Panc1 (cell line): ENCODE measurements at places on chromosomes 2 and 18. TPM values are rescaled to one million over a fixed set of nuclear protein-coding genes. Genes with fewer than 3 reads are reported as not detected.

- no peak for DNase-seq
- H3K27ac ChIP-seq = no peak overlapping the region
- no peak overlapping the region for H3K4me3 ChIP-seq
- H3K27me3 ChIP-seq = no peaks in the 10 kb centered on the region
Observed at GRCh38 chr2:164055623-164056022, 319.8 kb upstream of the FIGN start.

GRCh38 chr2:234388591-234388990 lies 108.3 kb downstream of the ARL4C start:
- H3K36me3 ChIP-seq = no peaks in the 10 kb centered on the region
- peak overlapping the region; percentile 58; the same call in 1 of the 2 replicates for H3K27ac ChIP-seq
- H3K4me3 ChIP-seq = no peak overlapping the region
- peaks cover 18% of the 10 kb centered on the region for H3K4me1 ChIP-seq

Gene MYO7B
- 0.15 TPM for total RNA-seq

DNA sequence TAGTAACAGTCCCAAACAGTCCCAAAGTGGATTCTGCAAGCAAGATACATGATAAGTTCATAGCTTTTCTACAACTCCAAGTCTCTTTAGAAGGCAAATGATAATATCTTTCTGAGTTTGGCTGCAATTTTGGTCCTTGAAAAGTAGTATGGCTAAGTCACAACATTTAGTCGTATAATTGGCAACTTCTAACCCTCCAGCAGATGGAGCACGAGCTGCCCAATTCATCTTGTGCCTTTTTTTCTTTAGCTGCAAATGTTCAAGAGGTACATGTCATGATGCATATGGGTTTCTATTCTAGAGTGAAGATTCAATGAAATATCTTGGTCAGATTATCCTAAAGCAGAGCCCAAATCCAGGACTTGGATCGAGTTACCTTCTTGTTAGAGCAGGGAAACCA lies 127.0 kb upstream of the KLHL14 start:
- no peaks in the 10 kb centered on the region for H3K4me1 ChIP-seq
- no peaks in the 10 kb centered on the region for H3K27me3 ChIP-seq
- H3K27ac ChIP-seq = no peak overlapping the region
- DNase-seq = no peak
- H3K36me3 ChIP-seq = no peaks in the 10 kb centered on the region

- no peak overlapping the region for H3K4me3 ChIP-seq
- no peaks in the 10 kb centered on the region for H3K4me1 ChIP-seq
- H3K27ac ChIP-seq = no peak overlapping the region
- no peaks in the 10 kb centered on the region for H3K36me3 ChIP-seq
- H3K27me3 ChIP-seq = no peaks in the 10 kb centered on the region
Observed at GRCh38 chr2:223203971-223204929, 152.3 kb downstream of the KCNE4 start.

Gene DSG3
- total RNA-seq = 0.03 TPM

GRCh38 chr18:21943456-21943855 lies 202.9 kb downstream of the MIB1 start:
- no peak for DNase-seq
- H3K27me3 ChIP-seq = peaks cover 3% of the 10 kb centered on the region; the same call in 1 of the 2 replicates
- no peak overlapping the region for H3K4me3 ChIP-seq

Gene SLC9A2
- 4.1 TPM for total RNA-seq

DNA sequence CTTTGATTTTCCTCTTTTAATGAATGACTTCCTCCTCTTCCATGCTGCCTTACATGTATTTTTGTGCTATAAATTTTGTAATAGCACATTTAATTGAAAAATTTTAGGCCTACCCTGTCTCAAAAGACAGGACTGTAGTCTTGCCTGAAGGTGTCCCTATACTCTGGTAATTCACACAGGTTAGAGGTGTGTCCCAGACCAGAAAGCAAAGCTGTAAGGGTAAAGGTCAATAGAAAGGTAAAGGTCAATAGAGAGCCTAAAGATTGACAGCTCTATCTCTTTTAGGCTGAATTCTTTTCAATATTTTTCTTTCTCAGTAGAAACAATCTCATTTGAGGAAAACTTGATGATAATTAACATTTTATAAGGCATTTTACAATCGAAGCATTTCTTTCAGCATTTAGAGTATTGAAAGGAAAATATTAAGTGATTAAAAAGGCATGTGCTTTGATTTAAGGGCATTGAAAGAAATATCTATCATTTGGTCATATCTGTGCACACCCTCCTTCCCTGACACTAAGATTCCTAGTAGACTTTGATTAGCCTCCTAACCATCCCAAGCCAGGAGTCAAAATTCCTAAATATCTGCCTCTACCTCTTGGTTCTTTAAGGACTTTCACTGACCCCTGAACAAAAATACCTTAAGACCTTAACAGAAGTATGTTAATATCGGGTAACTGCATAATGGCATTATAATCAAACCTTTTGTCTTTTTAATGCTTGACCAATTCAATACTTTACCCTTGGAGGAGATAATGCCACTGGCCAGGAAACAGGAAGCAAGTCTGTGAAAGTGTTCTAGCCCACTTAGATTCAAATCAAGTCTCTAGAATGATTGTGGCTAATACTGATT lies 161.8 kb upstream of the DTNA start:
- no peak overlapping the region for H3K27ac ChIP-seq
- no peaks in the 10 kb centered on the region for H3K4me1 ChIP-seq
- no peak for DNase-seq
- H3K4me3 ChIP-seq = no peak overlapping the region

DNA sequence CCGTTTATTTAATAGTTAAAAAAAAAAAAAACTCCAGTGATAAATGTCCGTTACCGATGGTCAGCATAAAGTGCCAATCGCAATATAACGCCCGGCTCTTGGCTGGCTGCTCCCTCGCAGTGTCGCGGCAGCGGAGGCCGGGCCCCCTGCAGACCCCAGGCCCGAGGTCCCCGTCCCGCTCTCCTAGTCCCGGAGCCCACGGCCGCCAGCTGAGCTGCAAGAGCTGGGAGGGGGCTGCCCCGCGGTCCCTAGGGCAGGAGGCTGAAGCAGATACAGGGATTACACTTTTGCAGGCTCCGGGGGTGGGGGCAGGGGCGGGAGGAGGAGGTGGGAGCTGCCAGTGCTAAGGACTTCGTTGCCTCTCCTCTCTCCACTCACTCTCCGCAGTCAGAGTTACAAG lies 6.9 kb downstream of the OSR1 start:
- peaks cover 4% of the 10 kb centered on the region; the same call in 1 of the 2 replicates for H3K36me3 ChIP-seq
- DNase-seq = no peak
- H3K4me1 ChIP-seq = no peaks in the 10 kb centered on the region; the same call in 1 of the 2 replicates
- no peak overlapping the region for H3K27ac ChIP-seq
- H3K27me3 ChIP-seq = no peaks in the 10 kb centered on the region
- H3K4me3 ChIP-seq = no peak overlapping the region

- no peaks in the 10 kb centered on the region for H3K4me1 ChIP-seq
- no peak overlapping the region for H3K4me3 ChIP-seq
- no peaks in the 10 kb centered on the region for H3K27me3 ChIP-seq
Observed at GRCh38 chr2:235314371-235314930, 179.4 kb upstream of the AGAP1 start.

- no peak for DNase-seq
- no peaks in the 10 kb centered on the region for H3K27me3 ChIP-seq
- no peak overlapping the region for H3K4me3 ChIP-seq
- no peak overlapping the region for H3K27ac ChIP-seq
Observed at GRCh38 chr2:30336978-30337841, 105.9 kb downstream of the LBH start.

DNA sequence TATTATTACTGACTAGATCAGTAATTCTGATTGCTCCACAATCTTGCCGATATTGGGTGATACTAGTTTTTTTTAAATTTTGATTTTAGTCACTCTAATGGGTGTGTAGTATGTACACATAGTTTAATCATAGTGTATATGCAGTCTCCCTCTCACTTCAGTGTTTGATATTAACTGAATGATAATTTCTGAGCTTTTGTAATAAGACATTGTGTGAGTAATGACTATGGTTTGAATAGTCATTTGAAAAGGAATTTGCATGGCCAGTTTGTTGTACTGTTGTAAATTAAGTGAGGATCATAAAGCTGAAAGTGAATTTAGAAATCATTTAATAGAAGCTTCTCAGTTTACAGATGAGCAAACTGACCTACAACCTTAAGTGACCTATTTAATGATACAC lies 33.4 kb downstream of the USP14 start:
- no peaks in the 10 kb centered on the region for H3K4me1 ChIP-seq
- H3K27ac ChIP-seq = no peak overlapping the region
- H3K4me3 ChIP-seq = no peak overlapping the region
- H3K27me3 ChIP-seq = no peaks in the 10 kb centered on the region
- no peak for DNase-seq

GRCh38 chr2:26911911-26912861 lies 58.3 kb upstream of the MAPRE3 start:
- H3K4me1 ChIP-seq = no peaks in the 10 kb centered on the region
- H3K36me3 ChIP-seq = no peaks in the 10 kb centered on the region
- peaks cover 6% of the 10 kb centered on the region; the same call in 1 of the 2 replicates for H3K27me3 ChIP-seq
- no peak overlapping the region for H3K27ac ChIP-seq
- no peak for DNase-seq

Gene MYCN
- not detected for total RNA-seq

DNA sequence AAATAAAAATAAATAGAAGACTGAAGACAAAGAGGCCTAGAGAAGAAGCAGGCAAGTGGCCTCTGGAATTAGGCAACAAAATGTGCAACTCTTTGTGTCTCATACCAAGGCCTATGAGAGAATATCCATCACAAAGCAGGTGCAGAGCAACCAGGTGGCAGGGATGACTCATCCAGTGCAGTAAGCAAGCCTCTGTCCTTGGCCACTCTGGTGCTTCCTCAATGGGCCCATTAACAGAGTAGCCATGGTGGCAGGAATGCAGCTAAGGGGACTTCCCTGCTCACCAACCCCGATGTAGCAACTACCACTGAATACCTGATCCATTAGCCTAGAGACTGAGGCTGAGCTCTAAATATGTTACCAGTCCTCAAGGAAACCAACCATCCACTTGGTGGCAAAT lies 11.0 kb upstream of the EPG5 start:
- H3K27me3 ChIP-seq = no peaks in the 10 kb centered on the region
- H3K36me3 ChIP-seq = no peaks in the 10 kb centered on the region
- H3K4me3 ChIP-seq = no peak overlapping the region
- no peak for DNase-seq

Gene FER1L5
- total RNA-seq = not detected

DNA sequence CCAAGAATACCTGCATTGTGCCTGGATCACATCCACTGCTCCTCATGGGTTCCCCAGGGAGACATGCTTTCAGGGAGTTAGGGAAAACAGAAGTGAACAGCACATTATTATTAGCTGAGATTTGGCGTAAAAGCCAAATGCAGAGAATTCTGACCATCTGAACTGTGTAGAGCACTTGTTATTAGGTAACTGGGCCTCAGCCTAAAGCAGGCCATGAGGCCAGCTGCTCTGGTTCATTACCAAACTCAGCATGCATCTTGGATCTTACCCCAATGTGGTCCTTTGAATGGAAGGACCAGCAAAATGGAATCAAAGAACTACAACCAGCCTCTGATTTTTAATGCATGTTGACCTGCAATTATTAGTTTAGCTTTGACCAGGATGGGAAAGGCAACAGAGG lies 322.3 kb downstream of the KCNS3 start:
- no peaks in the 10 kb centered on the region for H3K36me3 ChIP-seq
- no peak overlapping the region for H3K4me3 ChIP-seq
- no peak for DNase-seq

DNA sequence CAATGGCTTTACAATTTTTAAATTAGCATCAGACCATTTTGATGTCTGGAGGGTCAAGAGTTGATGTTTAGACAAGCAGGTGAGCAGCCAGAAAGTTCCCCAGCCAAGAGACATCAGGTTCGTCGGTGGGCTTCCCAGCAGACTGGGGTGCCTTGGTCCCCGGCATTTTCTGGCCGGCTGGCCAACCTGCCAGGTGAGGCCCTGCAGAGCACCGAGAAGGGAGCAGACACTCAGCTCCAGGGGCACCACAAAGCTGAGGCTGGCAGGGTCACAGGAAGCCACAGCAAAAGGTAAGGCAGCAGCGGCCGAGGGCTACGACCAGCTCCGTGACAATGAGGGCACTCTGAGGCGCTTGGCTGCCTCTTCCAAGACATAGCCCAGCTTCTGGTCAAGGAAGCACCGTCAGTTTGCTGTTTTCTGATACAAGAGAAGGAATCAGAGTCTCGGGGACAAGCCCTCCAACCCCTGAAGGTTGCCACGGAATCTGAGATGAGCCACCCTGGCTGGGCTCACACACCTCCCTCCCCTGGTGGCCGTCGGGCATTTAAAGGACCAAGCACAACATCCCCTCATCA lies 229.0 kb downstream of the MGAT5 start:
- DNase-seq = no peak
- no peaks in the 10 kb centered on the region for H3K36me3 ChIP-seq
- H3K4me1 ChIP-seq = no peaks in the 10 kb centered on the region
- H3K4me3 ChIP-seq = no peak overlapping the region
- H3K27ac ChIP-seq = no peak overlapping the region

- no peaks in the 10 kb centered on the region for H3K27me3 ChIP-seq
- H3K36me3 ChIP-seq = no peaks in the 10 kb centered on the region
- DNase-seq = no peak
- H3K27ac ChIP-seq = no peak overlapping the region
Observed at GRCh38 chr2:88027697-88028389, 11.5 kb upstream of the RNU2-63P start.

Gene PPP4R3B
- total RNA-seq = 50.7 TPM

- no peak for DNase-seq
- H3K27ac ChIP-seq = no peak overlapping the region
- H3K27me3 ChIP-seq = no peaks in the 10 kb centered on the region
- H3K4me1 ChIP-seq = no peaks in the 10 kb centered on the region
Observed at GRCh38 chr18:26215247-26215970, 10.8 kb upstream of the TAF4B start.

Gene CMPK2
- total RNA-seq = 0.80 TPM

- no peak overlapping the region for H3K27ac ChIP-seq
- H3K36me3 ChIP-seq = no peaks in the 10 kb centered on the region
- H3K4me3 ChIP-seq = no peak overlapping the region
- no peaks in the 10 kb centered on the region for H3K4me1 ChIP-seq
Observed at GRCh38 chr2:169452080-169452479, 27.2 kb upstream of the BBS5 start.

Gene OSR1
- 4.4 TPM for total RNA-seq

DNA sequence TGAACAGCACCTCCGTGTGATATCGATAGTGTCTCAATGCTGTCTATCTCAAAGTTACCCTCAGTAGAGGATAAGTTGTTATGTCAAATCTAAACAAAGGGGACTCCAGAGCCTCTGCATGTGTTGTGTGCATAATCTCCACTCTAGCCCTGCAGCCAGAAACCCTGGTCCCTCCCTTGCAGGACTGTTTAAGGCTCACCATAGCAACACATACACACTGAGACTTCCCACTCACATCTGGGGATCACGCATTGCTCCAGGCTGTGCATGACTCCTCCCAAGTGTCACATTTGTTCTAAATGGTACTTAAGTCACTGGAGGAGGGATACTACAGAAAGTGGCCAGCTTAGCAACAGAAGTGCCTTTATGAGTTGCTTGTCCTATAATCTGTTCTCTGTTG lies 258.6 kb upstream of the CRIM1 start:
- no peaks in the 10 kb centered on the region for H3K36me3 ChIP-seq
- no peaks in the 10 kb centered on the region for H3K27me3 ChIP-seq
- H3K27ac ChIP-seq = no peak overlapping the region
- no peak overlapping the region for H3K4me3 ChIP-seq
- no peaks in the 10 kb centered on the region for H3K4me1 ChIP-seq
